Stimulated activated CD8-positive, alpha-beta memory T cell treated with anti-CD3 and anti-CD28 coated beads, Interleukin-2, amount 100 ng/mL, for 1 hour (primary cell): ENCODE measurements at places on chromosomes 5 and 9.

DNA sequence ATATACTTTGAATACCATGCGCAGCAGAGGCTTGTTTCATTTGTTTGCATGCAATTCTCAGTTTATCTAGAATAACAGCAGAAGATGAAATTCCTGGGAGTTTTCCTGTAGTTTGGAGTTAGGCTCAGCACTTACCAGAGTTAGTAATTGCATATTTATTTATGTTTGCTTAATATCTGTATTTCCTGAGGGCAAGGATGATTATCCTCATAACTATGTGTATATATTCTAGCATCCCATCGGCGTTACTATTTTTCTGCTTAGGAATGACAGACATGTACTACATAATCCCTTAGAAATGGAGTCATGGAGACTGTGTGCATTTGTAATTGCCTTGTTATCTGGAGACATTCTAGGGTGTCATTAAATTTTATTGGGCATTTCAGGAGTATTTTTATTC is 1184.8 kb downstream of the DTWD2 start:
- no peak for DNase-seq

DNA sequence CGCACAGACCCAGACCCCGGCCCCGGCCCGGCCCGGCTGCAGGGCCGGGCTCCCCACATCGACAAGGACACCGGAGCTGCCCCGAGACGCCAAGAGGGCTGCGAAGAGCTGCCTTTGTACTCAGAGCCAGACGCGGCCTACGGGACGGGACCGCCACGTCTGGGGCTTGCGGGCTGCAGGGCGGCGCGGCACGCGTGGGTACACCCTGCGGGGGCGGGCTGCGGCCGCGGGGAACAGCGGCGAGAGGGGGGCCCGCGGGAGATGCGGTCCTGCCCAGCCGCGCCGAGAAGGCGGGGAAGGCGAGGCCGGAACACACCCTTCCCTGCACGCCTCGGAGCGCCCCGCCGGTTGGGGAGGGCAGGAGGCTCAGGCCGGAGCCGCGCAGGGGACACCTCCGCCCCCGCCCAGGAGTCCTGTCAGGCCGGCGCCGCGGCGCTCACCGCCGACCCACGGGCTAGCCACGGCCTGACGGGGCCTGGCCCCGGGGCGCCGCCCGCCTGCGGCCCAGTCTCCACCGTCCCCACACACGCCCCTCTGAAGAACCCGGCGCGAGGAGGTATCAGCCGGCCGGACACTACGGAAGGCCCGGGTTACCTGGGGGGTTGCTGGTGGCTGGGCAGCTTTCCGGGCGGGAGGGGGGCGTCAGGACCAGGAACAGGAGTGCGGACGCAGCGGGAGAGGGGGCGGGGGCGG is 478 bp downstream of the RAB14 start:
- peak; percentile 12 for DNase-seq

DNA sequence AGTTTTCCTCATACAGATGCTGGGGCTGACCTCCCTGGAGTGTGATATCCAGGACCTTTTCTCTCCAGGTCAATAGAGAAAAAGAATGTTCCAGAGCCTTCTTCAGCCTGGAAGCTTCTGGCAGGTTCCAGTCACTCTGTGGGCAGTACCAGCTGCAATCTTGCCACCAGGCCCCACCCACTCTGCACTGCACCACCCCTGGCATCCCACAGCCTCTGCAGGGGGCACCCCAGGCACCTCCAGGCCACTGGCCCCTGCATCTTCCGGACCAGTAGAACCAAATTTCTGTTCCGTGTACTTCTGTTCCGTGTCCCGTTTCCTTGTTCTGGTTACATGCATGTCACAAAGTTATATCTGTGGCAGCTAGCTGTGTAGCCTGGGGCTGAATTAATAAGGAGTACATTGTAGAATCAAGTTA is 83.3 kb upstream of the ZBTB43 start:
- DNase-seq, result peak; percentile 16

DNA sequence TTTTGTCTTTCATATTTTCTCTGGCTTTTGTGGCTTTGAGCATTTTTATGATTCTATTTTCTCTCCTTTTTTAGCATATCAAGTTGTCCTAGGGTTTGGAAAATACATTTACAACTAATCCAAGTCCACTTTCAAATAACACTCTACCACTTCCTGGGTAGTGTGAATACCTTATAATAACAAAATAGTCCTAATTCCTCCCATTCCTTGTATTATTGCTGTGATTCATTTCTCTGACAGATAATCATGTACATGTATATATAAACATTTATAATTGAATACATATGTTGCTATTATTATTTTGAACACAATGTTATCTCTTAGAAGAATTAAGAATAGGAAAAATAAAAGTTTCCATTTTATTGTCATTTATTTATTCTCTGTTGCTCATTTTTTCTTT is 14.9 kb upstream of the ADAM19 start:
- no peak for DNase-seq

DNA sequence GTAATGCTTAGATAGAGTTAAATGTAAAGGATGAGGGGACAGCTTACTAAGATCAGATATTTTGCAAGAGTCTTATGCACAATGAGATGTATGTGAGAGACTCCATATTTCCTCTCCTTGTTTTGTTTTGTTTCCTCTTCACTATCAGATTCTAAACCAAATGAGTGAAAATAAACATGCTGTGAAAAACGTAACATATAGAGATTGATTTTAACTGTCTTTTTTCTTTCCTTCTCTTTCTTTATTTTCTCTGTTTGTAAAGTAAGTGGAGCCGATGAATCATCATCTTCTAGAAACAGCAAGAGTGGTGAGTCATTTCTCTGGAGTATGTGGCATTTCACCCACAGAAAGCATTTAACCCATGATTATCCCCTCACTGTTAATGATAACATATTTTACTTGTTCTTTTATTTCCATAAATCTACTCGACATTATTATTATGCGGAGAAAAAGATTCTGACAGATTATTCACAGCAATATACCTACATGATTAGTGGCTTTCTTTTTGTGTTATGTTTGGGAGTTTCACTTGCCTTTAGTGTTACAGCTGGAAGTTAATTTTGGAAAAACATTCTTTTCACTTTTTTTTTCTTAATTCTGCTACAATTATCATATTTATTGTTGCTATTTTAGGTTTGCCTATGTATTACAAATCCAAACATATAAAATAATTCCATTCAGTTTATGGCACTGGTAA is 2.1 kb upstream of the ANXA1 start:
- DNase-seq, result no peak

DNA sequence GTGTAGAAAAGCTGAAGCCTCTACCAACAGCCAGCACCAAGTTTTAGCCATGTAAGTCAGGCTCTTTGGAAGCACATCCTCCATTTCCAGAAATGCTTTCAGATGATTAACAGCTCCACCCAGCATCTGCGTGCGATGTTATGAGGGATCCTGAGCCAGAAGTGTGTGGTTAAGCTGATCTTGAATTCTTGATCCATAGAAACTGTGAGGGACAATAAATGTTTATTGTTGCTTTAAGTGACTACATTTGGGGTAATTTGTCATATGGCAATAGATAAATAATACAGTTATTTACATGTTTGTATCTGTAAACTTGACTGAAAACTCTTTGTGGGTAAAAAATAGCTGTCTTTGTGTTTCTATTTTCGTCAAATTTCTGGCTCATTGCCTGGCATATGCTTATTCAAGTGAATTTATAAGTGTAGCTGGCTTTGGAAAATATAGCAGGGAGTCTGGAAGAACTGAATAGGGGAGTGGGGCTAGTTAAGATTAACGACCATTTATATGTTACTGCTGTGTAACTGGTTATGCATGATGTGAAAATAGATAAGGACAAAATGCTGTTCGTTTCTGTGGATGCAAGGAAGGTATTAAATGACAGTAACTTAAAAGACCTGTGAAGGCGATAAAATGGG is 234.1 kb downstream of the LRRC70 start:
- no peak for DNase-seq

DNA sequence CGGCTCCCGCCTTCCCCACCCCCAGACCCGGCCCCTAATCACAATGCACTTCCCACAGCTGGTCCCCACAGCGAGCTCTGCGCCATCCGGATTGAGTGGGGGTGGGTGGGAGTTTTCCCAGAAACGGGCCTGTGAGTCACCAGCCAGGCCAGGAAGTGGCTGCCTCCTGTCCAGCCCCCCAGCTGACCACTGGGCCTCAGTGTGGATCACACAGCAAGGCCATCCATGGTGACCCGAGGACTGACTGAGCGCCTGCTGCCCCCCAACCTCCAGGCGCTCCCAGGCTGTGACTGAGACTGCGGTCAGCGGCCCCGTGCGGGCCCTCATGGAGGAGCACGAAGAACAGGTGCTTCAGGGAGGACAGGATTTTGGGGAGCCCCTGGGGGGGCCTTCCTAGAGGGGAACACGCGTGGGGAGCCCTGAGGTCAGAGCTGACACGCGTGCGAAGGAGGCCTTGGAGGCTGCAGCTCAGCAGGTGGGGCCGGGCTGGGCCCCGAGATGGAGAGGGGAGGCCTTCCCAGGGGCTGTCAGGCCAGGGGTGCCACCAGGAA is 48.3 kb upstream of the EGFL7 start:
- DNase-seq, result no peak

DNA sequence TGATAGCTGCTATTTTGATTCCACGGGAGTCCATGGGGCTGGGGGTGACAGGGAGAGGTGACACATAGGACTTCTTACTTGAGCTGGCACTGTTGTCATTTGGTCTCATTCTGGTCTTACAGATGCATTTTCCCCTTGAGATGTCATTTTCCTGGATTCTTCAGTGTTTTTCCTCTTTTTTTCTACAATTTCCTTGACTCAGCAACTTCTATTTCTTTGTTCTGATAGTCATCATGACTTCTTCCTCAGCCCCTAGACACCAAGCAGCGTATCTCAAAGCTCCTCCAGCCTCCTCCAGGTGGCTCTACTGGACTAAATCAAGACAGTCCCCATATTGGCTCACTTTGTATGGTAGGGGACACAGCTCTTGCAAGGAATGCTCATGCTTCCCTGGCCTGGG is 16.5 kb downstream of the LVRN start:
- no peak for DNase-seq
